ENCODE measurements at places on chromosomes 1 and 21. TPM values are rescaled to one million over a fixed set of nuclear protein-coding genes. Genes with fewer than 3 reads are reported as not detected.

GRCh38 chr1:33305816-33306652 lies 14.9 kb downstream of the A3GALT2 start:
- H3K4me3 ChIP-seq, result no peak overlapping the region
- H3K27ac ChIP-seq, result no peak overlapping the region
- no peaks in the 10 kb centered on the region for H3K36me3 ChIP-seq

DNA sequence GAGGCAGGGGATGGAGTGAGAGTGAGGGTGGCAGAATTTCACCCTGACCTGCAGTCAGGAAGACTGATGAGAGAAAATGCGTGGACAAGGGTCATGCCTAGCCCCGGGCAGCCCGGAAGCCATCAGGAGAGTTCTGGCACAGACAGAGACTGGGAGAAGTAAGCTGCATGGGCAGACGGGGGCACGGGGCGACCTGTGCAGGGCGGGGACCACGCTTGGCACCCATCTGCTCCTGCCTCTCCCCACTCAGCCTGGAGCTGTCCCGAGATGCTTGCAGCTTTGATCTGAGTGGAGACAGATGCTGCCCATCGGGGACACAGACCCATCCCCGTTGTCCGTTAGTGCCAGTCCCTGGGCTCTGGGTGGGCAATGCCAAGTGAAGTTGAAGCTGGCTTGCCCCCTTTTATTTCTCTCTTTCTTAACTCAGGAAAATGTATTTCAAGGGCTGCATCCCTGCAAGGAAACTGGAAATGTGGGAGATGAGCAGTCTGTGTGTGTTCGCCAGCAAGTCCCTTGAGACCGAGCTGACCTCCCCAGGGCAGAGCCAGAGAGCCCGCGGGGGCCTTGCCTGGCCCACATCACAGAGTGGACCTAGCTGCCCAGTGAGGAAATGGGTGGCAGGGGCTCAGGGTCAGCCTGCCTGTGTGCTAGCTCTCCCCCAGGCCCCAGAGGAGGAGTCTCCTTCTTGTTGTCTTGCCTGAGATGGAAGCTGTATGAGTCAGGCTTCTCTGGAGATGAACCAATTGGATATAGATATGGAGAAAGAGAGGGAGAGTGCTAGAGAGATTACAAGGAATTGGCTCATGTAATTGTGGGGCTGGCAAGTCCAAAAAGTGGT lies 121.3 kb upstream of the C1orf174 start:
- DNase-seq, result no peak
- no peak overlapping the region for H3K4me3 ChIP-seq
- H3K4me1 ChIP-seq, result peaks cover 37% of the 10 kb centered on the region
- no peaks in the 10 kb centered on the region for H3K36me3 ChIP-seq

- H3K36me3 ChIP-seq, result no peaks in the 10 kb centered on the region
- H3K27ac ChIP-seq, result peak overlapping the region; percentile 46
- H3K4me1 ChIP-seq, result no peaks in the 10 kb centered on the region
- DNase-seq, result peak; percentile 51
- H3K27me3 ChIP-seq, result peaks cover 28% of the 10 kb centered on the region
- peak overlapping the region; percentile 59 for H3K4me3 ChIP-seq
Measured at GRCh38 chr21:42474043-42474831, 21.8 kb downstream of the RSPH1 start.

- no peak overlapping the region for H3K4me3 ChIP-seq
- no peaks in the 10 kb centered on the region for H3K4me1 ChIP-seq
- peaks cover 13% of the 10 kb centered on the region for H3K36me3 ChIP-seq
- H3K27ac ChIP-seq, result no peak overlapping the region
Measured at GRCh38 chr1:116808848-116809508, 54.7 kb downstream of the CD2 start.

GRCh38 chr1:182175361-182175931 lies 113.9 kb upstream of the ZNF648 start:
- DNase-seq, result no peak
- H3K4me3 ChIP-seq, result no peak overlapping the region
- H3K4me1 ChIP-seq, result no peaks in the 10 kb centered on the region
- H3K27me3 ChIP-seq, result no peaks in the 10 kb centered on the region
- no peaks in the 10 kb centered on the region for H3K36me3 ChIP-seq
- H3K27ac ChIP-seq, result no peak overlapping the region

The DCST2 gene
- polyA plus RNA-seq, result not detected

- no peaks in the 10 kb centered on the region for H3K27me3 ChIP-seq
- no peaks in the 10 kb centered on the region for H3K36me3 ChIP-seq
- no peak for DNase-seq
- H3K4me3 ChIP-seq, result no peak overlapping the region
- H3K27ac ChIP-seq, result no peak overlapping the region
Measured at GRCh38 chr21:38325731-38326420, 69.1 kb downstream of the KCNJ15 start.

- H3K4me3 ChIP-seq, result peak overlapping the region; percentile 85
- peak; percentile 60 for DNase-seq
- H3K27ac ChIP-seq, result peak overlapping the region; percentile 93
- H3K36me3 ChIP-seq, result no peaks in the 10 kb centered on the region
Measured at GRCh38 chr1:66445492-66446181, 88.3 kb upstream of the SGIP1 start.

DNA sequence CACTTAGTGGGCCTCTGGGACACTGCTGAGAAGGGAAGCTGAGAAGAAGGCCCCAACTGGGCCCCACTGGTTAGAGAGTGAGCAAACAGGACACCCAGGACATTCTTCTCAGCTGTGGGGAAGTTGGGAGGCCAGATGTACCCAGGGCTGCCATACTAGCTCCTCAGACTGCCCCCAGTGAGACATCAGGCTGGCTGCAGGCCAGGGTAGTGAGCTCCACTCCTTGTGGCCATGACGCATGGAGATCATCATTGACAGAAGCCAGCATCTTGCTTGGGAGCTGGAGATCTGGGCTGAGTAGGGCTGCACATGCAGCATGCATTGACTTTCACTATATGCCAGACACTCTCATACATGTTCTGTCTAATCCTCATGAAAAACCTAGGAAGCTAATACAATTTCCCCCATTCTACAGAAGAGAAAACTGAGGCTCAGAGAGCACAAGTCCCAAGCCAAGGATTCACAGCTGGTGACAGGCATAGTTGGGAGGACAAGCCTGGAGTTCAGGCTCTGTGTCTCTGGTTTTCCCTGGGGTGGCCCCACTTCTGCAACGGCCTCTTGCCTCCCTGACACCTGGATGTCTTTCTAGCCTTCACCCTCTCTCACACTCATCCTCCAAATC lies 24.1 kb upstream of the MYCL start:
- peaks cover 8% of the 10 kb centered on the region for H3K27me3 ChIP-seq
- no peaks in the 10 kb centered on the region for H3K36me3 ChIP-seq
- H3K4me1 ChIP-seq, result peaks cover 10% of the 10 kb centered on the region
- no peak overlapping the region for H3K4me3 ChIP-seq

DNA sequence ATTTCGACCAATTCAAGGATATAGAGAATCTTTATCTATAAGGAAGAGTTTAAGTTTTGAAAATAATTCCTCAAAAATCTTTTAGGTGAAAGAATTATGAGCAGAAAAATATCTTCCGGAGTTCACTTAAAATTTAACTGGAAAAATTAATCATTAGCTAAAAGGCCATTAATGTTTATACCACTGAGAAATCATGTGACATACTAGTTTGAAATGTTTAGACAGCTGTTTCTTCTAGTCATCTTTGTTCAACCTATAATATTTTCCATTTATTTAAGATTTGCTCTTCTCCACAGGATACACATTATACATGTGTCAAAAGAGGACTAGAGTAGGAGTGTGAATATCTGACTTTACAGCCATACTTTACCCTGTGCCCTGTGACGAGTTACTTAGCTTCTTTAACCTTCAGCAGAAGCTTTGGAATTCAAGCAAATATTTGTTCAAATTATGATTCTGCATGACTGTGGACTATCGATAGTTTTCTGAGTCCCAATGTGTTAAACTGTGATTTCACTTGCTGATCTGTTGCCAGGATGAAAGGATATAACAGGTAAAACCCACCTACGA lies 374.8 kb downstream of the BRINP3 start:
- H3K27ac ChIP-seq, result no peak overlapping the region
- no peak overlapping the region for H3K4me3 ChIP-seq
- DNase-seq, result no peak
- H3K4me1 ChIP-seq, result no peaks in the 10 kb centered on the region

GRCh38 chr1:221016751-221017150 lies 137.5 kb downstream of the HLX start:
- H3K4me3 ChIP-seq, result no peak overlapping the region
- no peaks in the 10 kb centered on the region for H3K4me1 ChIP-seq
- DNase-seq, result no peak

DNA sequence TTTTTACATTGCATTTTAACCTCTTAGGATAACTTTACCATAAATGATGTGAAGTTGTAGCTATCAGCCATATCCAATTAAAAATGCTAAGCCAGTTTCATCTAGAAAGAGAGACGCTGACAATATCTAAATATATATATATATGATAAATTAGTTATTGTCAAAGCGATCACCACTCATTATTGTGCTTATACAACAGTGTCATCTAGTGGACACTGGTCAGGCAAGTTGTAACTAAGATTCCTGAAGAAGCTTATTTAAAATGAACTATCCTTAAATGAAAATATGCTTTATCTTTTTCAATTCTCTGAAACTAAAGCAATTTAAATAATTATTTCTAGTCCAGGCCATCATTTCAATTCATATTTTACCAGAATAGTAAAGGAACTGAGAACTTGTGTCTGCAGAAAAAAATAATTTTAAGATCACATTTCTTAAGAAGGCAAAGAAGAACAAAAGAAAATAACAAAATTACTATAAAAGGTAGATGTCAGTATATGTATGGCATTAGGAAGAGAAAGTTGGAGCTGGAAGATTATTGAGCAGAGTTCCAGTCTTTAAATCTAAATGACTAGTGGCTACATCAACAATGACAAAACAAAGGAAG lies 193.3 kb upstream of the SNX7 start:
- no peak overlapping the region for H3K4me3 ChIP-seq
- H3K4me1 ChIP-seq, result no peaks in the 10 kb centered on the region
- no peak overlapping the region for H3K27ac ChIP-seq
- no peak for DNase-seq
- no peaks in the 10 kb centered on the region for H3K36me3 ChIP-seq

The MATN1 gene
- 0.39 TPM for polyA plus RNA-seq

- no peak for DNase-seq
- no peaks in the 10 kb centered on the region for H3K27me3 ChIP-seq
- peaks cover 23% of the 10 kb centered on the region for H3K4me1 ChIP-seq
Measured at GRCh38 chr1:29227511-29227910, 3.2 kb downstream of the MECR start.

DNA sequence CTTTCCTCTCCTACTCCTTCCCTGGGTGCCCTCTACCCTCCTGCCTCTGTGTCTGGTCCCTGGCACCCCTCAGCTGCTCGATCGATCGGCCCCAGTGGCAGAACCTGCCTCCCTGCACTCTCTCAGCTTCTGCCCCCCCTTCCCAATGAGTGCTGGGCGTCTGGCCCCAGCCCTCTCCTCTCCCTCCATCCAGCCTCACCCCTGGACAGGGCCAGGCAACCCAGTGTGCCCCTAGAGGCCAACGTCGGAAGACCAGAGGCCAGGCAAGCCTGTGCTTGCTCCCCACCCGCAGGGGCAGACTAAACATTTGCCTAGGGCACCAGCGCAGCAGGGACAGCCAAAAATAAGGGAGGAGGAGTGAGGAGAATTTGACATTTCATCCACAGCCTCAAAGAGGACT lies 43.5 kb downstream of the LGR6 start:
- no peak for DNase-seq
- H3K27ac ChIP-seq, result no peak overlapping the region
- no peaks in the 10 kb centered on the region for H3K4me1 ChIP-seq
- no peaks in the 10 kb centered on the region for H3K36me3 ChIP-seq
- no peak overlapping the region for H3K4me3 ChIP-seq
- peaks cover 29% of the 10 kb centered on the region for H3K27me3 ChIP-seq

- no peak overlapping the region for H3K27ac ChIP-seq
- peaks cover 38% of the 10 kb centered on the region for H3K27me3 ChIP-seq
- no peak overlapping the region for H3K4me3 ChIP-seq
- H3K36me3 ChIP-seq, result no peaks in the 10 kb centered on the region
Measured at GRCh38 chr1:20551161-20551560, 1.2 kb upstream of the FAM43B start.

The SRRM1 gene
- polyA plus RNA-seq, result 135 TPM

The ALG6 gene
- polyA plus RNA-seq, result 21.1 TPM

DNA sequence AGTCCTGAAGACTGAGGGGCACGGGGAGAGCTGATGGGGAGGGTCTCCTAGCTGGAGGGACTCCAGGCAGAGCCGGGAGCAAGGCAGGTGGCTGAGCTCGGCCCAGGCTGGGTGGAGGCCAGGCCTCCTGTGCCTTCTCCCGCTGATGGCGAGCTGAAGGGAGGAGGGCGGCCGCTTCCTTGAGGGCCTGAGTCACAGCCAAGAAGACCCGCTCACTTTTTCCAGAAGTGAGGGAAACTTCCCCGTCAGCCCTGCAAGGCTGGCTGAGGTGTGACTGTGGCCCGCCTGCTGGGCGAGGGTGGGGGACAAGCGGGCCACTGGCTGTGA lies 1.7 kb upstream of the VWA1 start:
- no peak for DNase-seq
- no peak overlapping the region for H3K4me3 ChIP-seq
- H3K36me3 ChIP-seq, result no peaks in the 10 kb centered on the region

The SPOCD1 gene
- polyA plus RNA-seq, result not detected

- H3K27ac ChIP-seq, result peak overlapping the region; percentile 99
- H3K36me3 ChIP-seq, result peaks cover 23% of the 10 kb centered on the region
- H3K4me1 ChIP-seq, result peaks cover 39% of the 10 kb centered on the region
- peak overlapping the region; percentile 99 for H3K4me3 ChIP-seq
Measured at GRCh38 chr1:40258445-40258769, 371 bp downstream of the ZMPSTE24 start.

The CKS1B gene
- polyA plus RNA-seq, result 141 TPM

DNA sequence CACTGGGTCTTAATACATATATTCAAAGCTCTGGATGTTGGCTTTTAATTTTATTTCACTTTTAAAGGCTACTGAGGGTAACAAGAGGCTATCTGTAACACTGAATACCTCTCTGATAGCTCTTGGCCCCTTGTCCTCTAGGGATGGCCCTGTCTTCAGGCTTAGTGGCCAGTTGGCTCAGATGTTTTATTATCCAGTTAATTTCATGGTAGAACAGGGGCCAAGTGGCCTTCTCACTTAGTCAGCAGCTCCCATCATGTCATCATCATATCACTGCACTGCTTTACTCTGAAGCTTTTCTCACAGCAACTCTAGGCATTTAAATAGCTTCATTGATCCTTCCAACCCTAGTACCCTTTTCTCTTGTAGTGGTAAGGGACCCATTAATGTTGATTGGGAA lies 40.2 kb upstream of the MACF1 start:
- no peaks in the 10 kb centered on the region for H3K27me3 ChIP-seq
- DNase-seq, result no peak
- no peaks in the 10 kb centered on the region for H3K36me3 ChIP-seq
- no peaks in the 10 kb centered on the region for H3K4me1 ChIP-seq
- H3K27ac ChIP-seq, result no peak overlapping the region

The GPR37L1 gene
- 0.50 TPM for polyA plus RNA-seq

The HSPB7 gene
- not detected for polyA plus RNA-seq

- no peaks in the 10 kb centered on the region for H3K4me1 ChIP-seq
- no peak for DNase-seq
- H3K27ac ChIP-seq, result no peak overlapping the region
- no peak overlapping the region for H3K4me3 ChIP-seq
Measured at GRCh38 chr1:226520640-226521355, 27.8 kb upstream of the STUM start.

- H3K4me3 ChIP-seq, result no peak overlapping the region
- peaks cover 2% of the 10 kb centered on the region for H3K36me3 ChIP-seq
- H3K27ac ChIP-seq, result no peak overlapping the region
- DNase-seq, result no peak
Measured at GRCh38 chr1:225657462-225657989, 4.6 kb upstream of the ENAH start.

The HAO2 gene
- not detected for polyA plus RNA-seq

GRCh38 chr1:12341667-12342066 lies 111.8 kb downstream of the VPS13D start:
- peak overlapping the region; percentile 65 for H3K27ac ChIP-seq
- no peaks in the 10 kb centered on the region for H3K27me3 ChIP-seq
- no peak overlapping the region for H3K4me3 ChIP-seq
- H3K36me3 ChIP-seq, result peaks cover 6% of the 10 kb centered on the region
- H3K4me1 ChIP-seq, result peaks cover 27% of the 10 kb centered on the region
